ENCODE measurements at places on chromosomes 2 and 18.

- no peak for DNase-seq
These were observed 201.4 kb downstream of the CELF4 start for GRCh38 chr18:37364237-37364636.

GRCh38 chr2:9820020-9820973 is 23.0 kb upstream of the TAF1B start:
- no peak for DNase-seq

- DNase-seq: no peak
These were observed 194.4 kb upstream of the ID2 start for GRCh38 chr2:8487461-8487932.

DNA sequence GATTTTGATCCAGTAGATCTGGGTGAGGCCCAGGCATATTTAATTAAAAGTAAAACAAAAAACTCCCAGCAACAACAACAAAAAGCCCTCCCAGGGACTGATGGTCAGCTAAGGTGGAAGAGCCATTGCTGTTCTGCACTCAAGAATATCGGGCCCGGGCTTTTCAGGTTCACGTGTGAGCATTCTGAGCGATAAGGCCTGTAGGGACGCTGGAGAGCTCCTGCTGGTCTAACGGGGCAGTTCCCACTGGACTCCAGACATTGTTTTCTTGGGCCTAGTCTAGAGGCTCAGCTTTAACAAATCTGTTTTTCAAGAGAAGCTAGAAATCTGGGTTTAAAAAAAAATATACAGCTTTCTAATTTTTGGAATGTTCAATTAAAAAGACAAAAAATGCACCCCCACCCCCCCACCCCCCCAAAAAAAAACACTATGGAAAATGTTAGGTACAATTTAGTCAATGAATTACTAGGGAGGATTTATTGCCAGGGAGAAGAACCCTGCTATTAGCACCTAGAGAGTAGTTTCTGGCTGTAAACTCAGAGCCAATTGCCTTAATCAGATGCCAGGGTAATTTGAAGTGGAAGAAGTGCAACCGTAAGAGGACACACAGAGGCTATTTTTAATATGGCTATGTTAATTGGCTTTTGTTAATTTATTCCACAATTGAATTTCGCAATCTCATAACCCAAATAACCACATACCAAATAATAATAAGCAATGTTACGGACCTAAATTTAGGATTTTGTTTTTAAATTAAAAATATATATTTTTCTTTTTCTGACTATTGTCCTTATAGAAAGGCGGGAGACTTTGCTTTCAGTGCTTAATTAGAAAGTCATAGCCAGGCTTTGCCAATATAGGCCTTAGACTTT is 78.9 kb downstream of the MAP4K4 start:
- DNase-seq: no peak

- no peak for DNase-seq
These were observed 61.0 kb downstream of the TRAPPC12 start for GRCh38 chr2:3440477-3440876.

GRCh38 chr2:45610281-45611019 is 617 bp downstream of the SRBD1 start:
- DNase-seq: peak; percentile 17

- DNase-seq: no peak
These were observed 196.0 kb downstream of the LNPK start for GRCh38 chr2:175806125-175806490.

DNA sequence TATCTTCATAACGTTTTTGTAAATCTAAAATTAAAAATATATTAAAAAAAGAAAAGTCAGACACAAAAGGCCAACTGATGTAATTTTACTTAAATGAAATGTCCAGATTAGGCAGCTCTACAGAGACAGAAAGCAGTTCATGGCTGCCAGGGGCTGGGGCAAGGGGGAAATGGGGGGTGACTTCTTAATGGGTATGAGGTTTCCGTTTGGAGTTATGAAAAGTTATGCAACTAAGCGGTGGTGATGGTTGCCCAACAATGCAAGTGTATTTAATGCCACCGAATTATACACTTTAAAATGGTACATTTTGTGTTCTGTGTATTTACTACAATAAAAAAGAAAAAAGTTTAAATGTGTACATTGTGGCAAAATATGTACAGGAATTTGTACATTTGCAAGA is 70.2 kb upstream of the TEX51 start:
- DNase-seq: no peak

DNA sequence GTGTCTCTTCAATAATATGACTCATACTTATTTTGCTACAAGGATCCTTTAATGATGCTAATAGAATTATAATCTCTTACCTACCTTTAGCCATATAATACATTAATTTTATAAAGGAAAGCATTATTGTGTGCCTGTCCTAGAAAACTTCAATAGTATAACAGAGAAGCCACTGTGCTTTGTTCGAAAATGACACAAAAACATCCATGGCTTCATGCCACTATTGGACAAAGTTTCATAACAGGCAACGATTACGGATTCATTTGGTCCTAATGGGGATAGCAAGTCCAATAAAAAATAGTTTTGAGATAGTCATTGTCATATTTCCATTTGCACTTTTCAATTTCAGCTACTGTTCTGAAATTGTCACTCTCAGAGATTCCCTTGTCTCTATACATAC is 52.5 kb upstream of the CCDC150 start:
- DNase-seq: no peak

- no peak for DNase-seq
These were observed 351.9 kb upstream of the SMIM21 start for GRCh38 chr18:75779450-75779849.

DNA sequence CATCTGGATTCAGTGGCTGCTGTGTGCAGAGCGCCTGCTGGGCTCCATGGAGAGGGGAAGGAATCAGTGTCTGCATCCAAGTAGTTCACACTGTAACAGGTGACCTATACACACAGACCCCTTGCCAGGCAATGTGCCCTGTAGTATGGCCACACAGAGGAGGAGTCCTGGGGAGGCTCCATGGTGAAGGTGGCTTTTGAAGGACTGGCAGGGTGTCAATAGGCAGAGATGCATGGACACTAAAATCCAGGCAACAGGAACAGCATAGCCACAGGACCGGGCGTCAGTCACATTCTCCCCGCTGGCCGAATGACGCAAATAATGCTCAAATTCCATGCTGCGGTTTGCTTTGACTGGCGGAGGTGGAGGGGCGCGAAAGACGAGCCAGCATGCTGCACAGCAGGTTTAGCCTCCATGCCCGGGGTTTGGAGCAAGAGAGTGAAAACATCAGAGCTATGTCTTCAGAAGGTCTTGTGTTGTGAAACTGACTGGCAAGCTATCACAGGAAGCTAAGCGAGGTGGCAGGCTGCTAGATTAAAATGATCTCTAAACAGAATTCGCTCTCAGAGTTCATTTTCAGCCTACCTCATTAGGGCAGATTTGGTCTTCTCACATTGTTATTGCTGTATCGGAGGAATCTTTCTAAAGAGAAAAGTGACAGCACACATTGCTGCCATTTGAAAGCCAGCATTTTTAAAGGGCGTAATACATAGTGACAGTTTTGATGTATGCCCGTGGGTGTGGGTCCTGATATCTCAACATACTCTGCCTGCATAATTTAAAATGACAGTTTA is 1.2 kb upstream of the CHMP1B start:
- DNase-seq: no peak

GRCh38 chr18:26464128-26465011 is 84.0 kb downstream of the KCTD1 start:
- DNase-seq: no peak

- no peak for DNase-seq
These were observed 439.0 kb downstream of the FBXO15 start for GRCh38 chr18:73708591-73708990.

- no peak for DNase-seq
These were observed 73.5 kb downstream of the LIMS1 start for GRCh38 chr2:108607706-108608301.

DNA sequence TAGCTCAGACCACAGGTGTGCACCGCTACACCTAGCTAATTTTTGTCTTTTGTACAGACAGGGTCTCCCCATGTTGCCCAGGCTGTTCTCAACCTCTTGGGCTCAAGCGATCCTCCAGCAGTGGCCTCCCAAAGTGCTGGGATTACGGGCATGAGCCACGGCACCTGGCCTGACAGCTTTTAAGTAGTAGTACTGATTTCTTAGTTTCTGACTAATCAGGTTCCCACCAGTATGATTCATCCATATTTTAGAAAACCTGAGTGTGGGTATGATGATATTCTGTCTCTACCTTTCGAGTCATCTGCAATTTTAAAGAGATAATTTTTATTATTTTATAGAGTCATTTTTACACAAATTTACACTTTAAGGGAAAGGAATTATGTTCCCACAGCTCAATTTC is 46.4 kb upstream of the GULP1 start:
- no peak for DNase-seq

- DNase-seq: no peak
These were observed 84.3 kb downstream of the RAPGEF4 start for GRCh38 chr2:172819943-172820342.

- no peak for DNase-seq
These were observed 9.6 kb downstream of the COL6A3 start for GRCh38 chr2:237404413-237404812.

- no peak for DNase-seq
These were observed 229.7 kb downstream of the EIPR1 start for GRCh38 chr2:3147651-3148530.

GRCh38 chr2:184419744-184420143 is 178.6 kb upstream of the ZNF804A start:
- DNase-seq: no peak

DNA sequence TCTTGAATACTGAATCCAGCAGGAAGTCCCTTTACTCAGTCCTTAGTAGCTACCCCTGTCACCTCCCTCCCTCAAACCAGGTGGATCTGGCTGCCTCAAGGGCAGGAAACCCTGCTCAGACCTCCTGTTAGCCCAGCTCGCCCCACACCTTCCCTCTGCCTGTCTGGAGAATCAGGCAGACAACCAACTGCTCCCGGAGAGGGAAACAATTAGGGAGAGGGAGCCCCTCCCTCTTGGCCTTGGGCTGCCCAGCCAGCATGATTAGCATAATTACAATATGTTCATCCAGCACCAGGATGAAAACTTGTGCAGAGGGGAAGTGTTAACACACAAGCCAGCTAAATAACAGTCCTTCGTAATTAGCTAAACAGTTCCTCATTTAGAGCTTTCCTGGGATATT is 185.5 kb downstream of the C1D start:
- no peak for DNase-seq

GRCh38 chr2:8590938-8591337 is 90.9 kb upstream of the ID2 start:
- no peak for DNase-seq

DNA sequence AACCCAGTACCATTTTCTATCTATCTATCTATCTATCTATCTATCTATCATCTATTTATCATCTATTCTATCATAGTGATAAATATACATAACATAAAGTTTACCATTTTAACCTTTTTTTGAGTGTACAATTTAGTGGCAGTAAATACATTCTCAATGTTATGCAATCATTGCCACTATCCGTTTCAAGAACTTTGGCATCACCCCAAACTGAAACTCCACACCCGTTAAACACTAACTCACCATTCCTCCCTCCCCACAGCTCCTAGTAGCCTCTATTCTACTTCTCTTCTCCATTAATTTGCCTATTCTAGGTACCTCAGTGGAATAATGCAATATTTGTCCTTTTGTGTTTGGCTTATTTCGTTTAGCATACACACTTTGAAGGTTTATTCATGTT is 82.5 kb upstream of the KCNE4 start:
- no peak for DNase-seq

DNA sequence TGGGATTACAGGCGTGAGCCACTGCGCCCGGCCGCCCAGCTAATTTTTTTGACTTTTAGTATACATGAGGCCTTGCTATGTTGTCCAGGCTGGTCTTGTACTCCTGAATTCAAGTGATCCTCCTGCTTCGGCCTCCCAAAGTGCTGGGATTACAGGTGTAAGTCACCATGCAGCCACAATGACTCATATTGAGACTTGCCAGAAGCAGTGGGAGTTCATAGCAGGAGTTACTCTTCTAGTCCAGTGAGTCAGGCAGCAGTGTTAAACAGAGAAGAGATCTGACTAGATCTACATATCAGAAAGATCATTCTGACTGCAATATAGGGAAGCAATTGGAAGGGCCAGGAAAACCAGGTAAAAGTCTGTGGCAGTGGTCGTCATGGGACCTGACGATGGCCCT is 1.5 kb upstream of the FLACC1 start:
- peak; percentile 13 for DNase-seq

DNA sequence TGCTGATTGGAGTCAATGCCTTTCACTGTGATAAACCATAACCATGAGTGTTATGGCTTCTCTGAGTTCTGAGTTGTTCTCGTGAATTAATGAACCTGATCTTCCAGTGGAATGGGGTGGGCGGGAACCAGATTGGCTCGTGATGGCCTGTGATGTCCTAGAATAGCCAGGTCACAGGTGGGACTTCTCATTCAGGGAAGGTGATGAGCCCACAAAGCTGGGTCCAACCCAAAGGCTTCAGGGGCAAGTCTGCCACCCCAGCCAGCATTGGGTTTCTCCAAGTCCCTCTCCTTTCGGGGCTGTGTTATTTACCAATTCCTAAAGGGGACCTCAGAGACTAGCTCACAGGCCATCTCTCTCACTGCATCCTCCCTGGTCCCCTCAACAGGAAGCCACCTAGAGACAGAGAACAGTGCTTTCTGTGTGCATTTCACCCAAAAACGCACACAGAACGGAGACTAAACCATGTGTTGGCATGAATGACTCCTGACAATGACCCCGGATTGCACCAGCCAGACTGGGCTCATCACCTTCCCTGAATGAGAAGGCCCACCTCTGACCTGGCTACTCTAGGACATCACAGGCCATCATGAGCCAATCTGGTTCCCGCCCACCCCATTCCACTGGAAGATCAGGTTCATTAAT is 85.5 kb downstream of the MALT1 start:
- no peak for DNase-seq

DNA sequence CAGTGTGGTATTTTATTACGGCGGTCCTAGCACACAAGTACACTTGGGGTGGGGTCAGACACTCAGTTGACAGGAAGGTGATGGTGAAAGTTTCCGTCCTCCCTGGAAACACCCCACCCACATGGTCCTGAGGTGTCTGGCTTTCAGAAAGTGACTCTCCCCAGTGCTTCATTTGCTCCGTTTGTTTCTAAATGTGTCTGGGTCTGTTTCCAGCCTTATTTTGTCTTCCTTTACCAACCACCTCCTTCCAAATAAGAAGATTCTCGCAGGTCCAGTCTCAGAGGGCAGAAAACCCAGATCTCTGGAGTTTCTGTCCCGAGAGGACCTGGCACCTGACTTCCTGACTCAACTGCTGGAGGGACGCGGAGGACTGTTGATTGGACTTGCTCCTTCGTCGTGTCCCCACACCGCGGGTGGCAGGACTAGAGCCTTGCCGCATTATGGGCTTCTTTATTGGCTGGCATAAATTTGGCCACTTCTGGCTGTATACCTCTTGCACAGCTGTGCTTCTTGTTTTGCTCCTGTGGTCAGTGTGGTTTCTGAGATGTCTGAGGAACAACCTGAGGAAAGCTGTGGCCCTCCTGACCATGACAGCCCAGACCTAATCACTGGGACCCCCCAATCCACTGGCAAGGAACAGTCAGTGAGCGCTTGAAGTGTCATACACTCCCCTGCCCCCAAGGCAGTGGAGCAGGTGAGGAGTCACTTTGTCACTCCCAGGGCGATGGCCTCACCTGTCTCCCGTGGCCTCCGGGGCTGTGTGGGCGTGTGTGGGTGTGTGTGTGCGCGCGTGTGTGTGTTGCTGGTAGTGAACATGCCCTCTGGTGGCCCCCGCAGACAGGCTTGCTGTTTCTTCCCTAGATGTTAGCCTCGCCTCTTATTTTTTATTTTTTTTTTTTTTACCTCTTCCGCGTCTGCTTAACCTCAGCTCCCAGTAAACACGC is 45.6 kb downstream of the MEX3C start:
- peak; percentile 46 for DNase-seq

- DNase-seq: no peak
These were observed 1080.9 kb upstream of the FANCL start for GRCh38 chr2:59322005-59322404.
